Neural progenitor cell (in vitro differentiated cells): ENCODE measurements at places on chromosomes 5 and 9.

DNA sequence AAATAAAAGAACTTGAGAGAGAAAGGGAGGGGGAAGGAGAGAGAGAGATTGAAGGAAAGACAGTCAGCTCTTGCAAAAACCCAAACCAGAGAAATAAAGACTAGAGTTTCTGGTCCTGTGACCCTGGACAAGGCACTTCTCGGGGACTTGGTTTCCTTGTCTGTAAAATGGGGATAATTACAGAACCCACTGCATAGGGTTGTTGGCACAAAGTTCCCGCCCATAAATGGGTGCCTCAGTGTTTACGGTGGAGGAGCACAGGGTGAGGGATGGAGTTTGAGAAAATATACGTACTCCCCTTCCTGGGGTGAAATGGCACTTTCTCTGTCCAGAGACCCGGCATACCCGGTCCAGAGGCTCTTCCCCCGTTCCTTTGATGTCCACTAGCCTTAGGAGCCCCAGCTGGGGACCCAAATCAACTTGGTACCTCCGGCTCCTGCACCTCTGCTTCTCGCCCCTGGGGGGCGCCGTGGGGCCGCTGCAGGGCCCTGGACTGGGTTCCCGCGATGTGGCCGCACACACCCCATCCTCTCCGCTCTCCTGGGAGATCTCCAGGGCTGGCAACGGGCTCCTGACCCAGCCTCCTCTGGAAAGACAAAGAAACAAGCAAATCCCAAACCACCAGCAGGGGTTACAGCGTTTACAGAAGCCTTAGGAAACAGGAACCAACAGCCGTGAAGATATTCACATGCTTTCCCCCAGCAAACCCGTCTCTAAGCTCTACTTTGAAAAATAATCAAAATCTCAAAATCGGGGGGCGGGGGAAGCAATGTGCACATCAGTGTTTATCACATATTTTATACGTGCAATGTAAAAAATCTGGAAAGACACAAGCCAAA is 26.3 kb downstream of the PTGES start:
- H3K27ac ChIP-seq, result no peak overlapping the region
- no peaks in the 10 kb centered on the region for H3K27me3 ChIP-seq
- H3K36me3 ChIP-seq, result no peaks in the 10 kb centered on the region
- peaks cover 6% of the 10 kb centered on the region for H3K4me1 ChIP-seq
- no peak overlapping the region for H3K4me3 ChIP-seq
- DNase-seq, result peak; percentile 93

- no peak overlapping the region for H3K27ac ChIP-seq
- no peaks in the 10 kb centered on the region for H3K4me1 ChIP-seq
- H3K36me3 ChIP-seq, result peaks cover 5% of the 10 kb centered on the region
Measured at GRCh38 chr9:23674016-23674585, 151.9 kb downstream of the ELAVL2 start.

DNA sequence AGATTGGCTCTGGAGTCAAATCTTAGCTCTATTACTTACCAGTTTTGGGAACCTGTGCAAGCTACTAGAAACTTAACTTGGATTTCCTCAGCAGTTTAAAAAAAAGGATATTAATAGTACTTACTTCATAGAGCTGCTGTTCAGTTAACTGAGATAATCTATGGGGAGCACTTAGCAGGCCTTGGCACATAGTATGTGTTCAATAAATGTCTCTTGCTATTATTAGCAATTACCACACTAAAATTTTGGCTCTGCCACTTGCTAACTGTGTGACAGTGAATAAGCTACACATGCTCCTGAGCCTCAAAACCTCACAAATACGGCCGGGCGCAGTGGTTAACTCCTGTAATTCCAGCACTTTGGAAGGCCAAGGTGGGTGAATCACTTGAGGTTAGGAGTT is 55.9 kb downstream of the CDK5RAP2 start:
- H3K36me3 ChIP-seq, result peaks cover 33% of the 10 kb centered on the region
- no peak for DNase-seq
- no peaks in the 10 kb centered on the region for H3K27me3 ChIP-seq
- H3K4me3 ChIP-seq, result no peak overlapping the region
- peaks cover 3% of the 10 kb centered on the region for H3K4me1 ChIP-seq

GRCh38 chr5:77267496-77267895 is 57.0 kb downstream of the PDE8B start:
- no peaks in the 10 kb centered on the region for H3K27me3 ChIP-seq
- no peaks in the 10 kb centered on the region for H3K36me3 ChIP-seq
- DNase-seq, result no peak
- H3K27ac ChIP-seq, result no peak overlapping the region
- no peak overlapping the region for H3K4me3 ChIP-seq

DNA sequence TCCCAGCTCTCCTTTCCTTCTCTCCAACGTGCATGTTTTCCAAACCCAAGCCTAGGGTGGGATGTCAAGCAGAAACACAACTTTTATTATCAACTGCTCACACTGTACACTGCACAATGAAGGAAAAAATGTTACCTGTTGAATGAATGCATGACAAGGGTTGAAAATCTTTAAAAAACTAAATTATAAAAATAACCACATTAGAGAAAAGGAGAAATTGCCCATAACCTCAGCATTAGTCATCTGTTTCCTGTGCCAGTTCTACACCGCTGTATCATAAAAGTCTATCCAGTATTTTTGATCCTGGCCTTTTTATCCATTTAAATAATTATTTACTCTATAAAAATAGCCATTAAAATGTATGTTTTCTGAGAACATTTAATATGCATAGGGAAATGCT is 101.1 kb downstream of the APBA1 start:
- no peaks in the 10 kb centered on the region for H3K27me3 ChIP-seq
- no peak overlapping the region for H3K27ac ChIP-seq
- H3K36me3 ChIP-seq, result no peaks in the 10 kb centered on the region
- DNase-seq, result no peak

GRCh38 chr9:68433531-68434110 is 77.2 kb downstream of the PGM5 start:
- no peak overlapping the region for H3K27ac ChIP-seq
- no peak for DNase-seq
- no peaks in the 10 kb centered on the region for H3K4me1 ChIP-seq
- H3K27me3 ChIP-seq, result peaks cover 89% of the 10 kb centered on the region
- no peaks in the 10 kb centered on the region for H3K36me3 ChIP-seq
- no peak overlapping the region for H3K4me3 ChIP-seq

- H3K36me3 ChIP-seq, result no peaks in the 10 kb centered on the region
- H3K4me3 ChIP-seq, result no peak overlapping the region
- DNase-seq, result no peak
- no peaks in the 10 kb centered on the region for H3K4me1 ChIP-seq
- no peak overlapping the region for H3K27ac ChIP-seq
Measured at GRCh38 chr9:105059252-105059651, 131.3 kb upstream of the ABCA1 start.

GRCh38 chr9:112863214-112863613 is 27.5 kb downstream of the SLC46A2 start:
- no peak overlapping the region for H3K4me3 ChIP-seq
- H3K27ac ChIP-seq, result no peak overlapping the region
- H3K4me1 ChIP-seq, result no peaks in the 10 kb centered on the region
- H3K36me3 ChIP-seq, result no peaks in the 10 kb centered on the region

GRCh38 chr5:175216991-175217390 is 227.0 kb downstream of the DRD1 start:
- H3K27me3 ChIP-seq, result no peaks in the 10 kb centered on the region
- no peaks in the 10 kb centered on the region for H3K4me1 ChIP-seq
- no peaks in the 10 kb centered on the region for H3K36me3 ChIP-seq

GRCh38 chr5:167633931-167634341 is 657.5 kb upstream of the WWC1 start:
- H3K4me1 ChIP-seq, result no peaks in the 10 kb centered on the region
- no peaks in the 10 kb centered on the region for H3K36me3 ChIP-seq
- DNase-seq, result no peak
- H3K27me3 ChIP-seq, result no peaks in the 10 kb centered on the region

- H3K27ac ChIP-seq, result no peak overlapping the region
- H3K4me1 ChIP-seq, result no peaks in the 10 kb centered on the region
- DNase-seq, result no peak
- H3K36me3 ChIP-seq, result no peaks in the 10 kb centered on the region
- no peaks in the 10 kb centered on the region for H3K27me3 ChIP-seq
Measured at GRCh38 chr9:33782395-33783152, 12.8 kb upstream of the PRSS3 start.

DNA sequence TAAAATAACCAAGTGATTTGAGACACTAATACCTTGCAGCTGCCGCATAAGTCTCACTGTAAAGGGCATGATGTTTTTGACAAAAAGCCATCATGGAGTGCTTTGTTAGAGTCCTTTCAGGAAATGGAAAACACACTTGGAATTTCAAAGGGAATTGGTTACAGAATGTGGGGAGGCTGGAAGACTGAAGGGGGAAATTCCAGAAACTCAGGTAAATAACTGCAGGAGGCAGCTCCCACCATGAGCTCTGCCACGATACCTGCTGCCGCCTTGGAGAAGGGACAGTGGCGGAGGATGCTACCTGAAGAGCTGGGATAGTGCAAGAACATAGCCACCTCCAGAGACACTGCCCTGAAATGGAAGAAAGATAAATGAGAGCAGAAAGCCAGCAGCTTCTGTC is 66.9 kb downstream of the PRKACG start:
- no peaks in the 10 kb centered on the region for H3K4me1 ChIP-seq
- H3K4me3 ChIP-seq, result no peak overlapping the region
- H3K36me3 ChIP-seq, result no peaks in the 10 kb centered on the region
- no peak overlapping the region for H3K27ac ChIP-seq

GRCh38 chr5:175478384-175479124 is at the start of gene SFXN1:
SFXN1 (plus strand) TSS chr5:175478560; CDS start chr5:175492104, 13,544 bp downstream.
- H3K27me3 ChIP-seq, result peaks cover 21% of the 10 kb centered on the region
- H3K4me3 ChIP-seq, result peak within 1 kb of the TSS; percentile 87
- no peak within 1 kb of the TSS for H3K27ac ChIP-seq
- no peaks in the 10 kb centered on the region for H3K36me3 ChIP-seq
- DNase-seq, result peak; percentile 91

DNA sequence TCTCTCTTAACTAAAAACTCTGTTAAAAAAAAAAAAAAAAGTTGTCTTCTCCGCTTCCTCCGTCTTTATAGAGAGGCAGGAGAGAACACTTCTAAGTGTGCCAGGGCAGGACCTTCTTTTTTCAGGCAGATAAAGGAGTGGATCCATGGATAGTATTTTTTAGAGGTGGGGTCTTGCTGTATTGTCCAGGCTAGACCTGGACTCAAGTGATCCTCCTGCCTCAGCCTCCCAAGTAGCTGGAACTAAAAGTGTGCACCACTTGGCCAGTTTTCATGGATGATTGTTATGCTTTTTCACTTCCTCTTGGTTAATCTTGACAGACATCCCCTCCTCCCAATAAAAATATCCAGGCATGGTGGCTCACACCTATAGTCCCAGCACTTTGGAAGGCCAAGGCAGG is 20.0 kb upstream of the GNE start:
- no peaks in the 10 kb centered on the region for H3K27me3 ChIP-seq
- H3K4me3 ChIP-seq, result no peak overlapping the region
- DNase-seq, result no peak
- H3K36me3 ChIP-seq, result no peaks in the 10 kb centered on the region
- H3K27ac ChIP-seq, result no peak overlapping the region

DNA sequence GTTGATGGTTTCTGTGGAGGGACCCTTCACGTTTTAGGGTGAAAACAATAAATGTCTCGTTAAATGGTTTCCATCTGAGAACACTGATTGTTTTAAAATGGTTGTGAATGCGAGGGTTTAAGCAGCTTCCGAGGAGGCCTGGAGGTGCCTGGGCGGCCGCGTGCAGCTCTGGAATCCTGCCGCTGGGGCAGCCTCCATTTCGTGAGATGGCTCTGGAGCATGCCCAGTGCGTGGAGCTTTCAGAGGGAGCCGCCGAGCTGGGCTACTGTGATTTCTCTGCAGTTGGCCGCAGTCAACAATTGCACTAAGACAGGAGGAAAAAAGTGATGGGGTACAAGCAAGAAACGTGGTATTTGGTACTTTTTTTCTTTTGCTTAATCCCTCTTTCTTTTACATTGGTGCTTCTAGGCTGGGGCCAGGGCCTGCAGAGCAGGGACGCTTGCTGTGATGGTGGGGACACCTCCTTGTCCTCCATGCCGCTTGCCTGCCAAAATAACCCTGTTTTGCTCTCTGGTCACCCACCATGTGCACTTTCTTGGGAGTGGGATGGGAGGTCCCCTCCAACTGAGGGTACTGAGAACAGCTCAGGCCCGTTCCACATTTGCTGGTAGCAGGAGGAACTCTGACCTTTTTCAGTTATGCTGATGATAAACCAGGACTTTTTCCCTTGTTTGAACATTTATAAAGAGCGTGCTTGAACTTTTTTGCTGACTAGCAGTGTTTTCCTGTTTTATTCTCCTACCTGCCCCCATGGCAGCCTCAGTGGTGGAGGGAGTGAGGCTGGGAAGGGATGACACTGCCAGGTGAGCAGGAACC is 47.1 kb downstream of the EHMT1 start:
- peak overlapping the region; percentile 92 for H3K27ac ChIP-seq
- no peaks in the 10 kb centered on the region for H3K27me3 ChIP-seq
- H3K4me3 ChIP-seq, result peak overlapping the region; percentile 20
- H3K36me3 ChIP-seq, result no peaks in the 10 kb centered on the region

DNA sequence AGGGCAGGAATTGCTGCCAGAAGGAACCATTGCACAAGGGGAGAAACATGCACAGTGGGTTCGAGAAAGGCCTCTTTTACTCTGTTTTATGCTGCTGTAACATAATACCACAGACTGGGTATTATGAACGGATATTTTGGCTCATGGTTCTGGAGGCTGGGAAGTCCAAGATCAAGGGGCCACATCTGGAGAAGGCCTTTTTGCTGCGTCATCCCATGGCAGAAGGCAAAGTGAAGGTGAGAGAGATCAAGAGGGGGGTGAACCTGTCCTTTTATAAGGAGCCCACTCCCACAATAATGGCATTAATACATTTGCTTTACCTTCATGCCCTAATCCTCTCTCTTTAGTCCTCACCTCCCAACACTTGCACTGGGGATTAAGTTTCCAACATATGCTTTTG is 136.9 kb upstream of the ALDH1B1 start:
- no peaks in the 10 kb centered on the region for H3K36me3 ChIP-seq
- no peak for DNase-seq
- H3K27me3 ChIP-seq, result no peaks in the 10 kb centered on the region
- peaks cover 16% of the 10 kb centered on the region for H3K4me1 ChIP-seq
- H3K27ac ChIP-seq, result no peak overlapping the region

DNA sequence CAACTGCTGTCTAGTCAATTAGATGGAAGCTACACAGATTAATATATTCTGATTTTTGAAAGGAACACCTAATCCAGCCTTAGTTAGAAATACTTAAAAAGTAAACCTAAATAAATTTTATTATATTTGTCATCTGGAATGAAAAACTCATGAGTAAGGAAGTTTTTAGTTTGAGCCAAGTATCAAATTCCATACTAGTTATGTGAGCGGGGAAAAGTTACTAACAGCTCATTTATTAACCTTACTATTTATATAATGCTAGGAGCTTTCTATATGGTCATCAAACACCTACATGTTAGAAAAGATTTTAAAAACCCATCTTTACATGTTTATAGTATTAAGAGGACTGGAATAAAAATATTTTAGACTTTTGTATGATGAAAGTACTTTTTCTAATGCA is 41.6 kb upstream of the POU5F2 start:
- no peak overlapping the region for H3K4me3 ChIP-seq
- no peak overlapping the region for H3K27ac ChIP-seq
- H3K27me3 ChIP-seq, result no peaks in the 10 kb centered on the region
- DNase-seq, result no peak

DNA sequence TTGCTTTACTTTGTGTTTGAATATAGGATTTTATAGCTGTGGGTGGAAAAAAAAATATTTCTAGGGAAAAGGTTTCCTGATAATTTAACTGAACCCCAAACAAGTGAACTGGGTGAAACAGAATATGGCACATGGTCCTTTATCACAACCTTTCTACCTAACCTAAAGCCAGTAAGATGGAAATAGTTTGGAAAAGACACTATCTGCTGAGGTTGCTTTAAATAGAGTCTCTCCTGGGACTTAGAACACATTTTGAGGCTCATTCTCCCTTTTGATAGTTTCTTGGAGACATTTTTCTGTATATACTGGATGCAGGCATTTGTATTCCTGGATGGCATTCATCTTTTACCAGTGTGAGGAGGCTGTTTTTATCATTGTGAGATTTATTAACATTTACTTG is 39.4 kb downstream of the BASP1 start:
- peak overlapping the region; percentile 76 for H3K27ac ChIP-seq
- no peak for DNase-seq
- no peak overlapping the region for H3K4me3 ChIP-seq
- no peaks in the 10 kb centered on the region for H3K27me3 ChIP-seq
